ENCODE measurements at places on chromosomes 2 and 18.
A peak's percentile ranks its signal among the peaks of the same experiment; 100 is the strongest.

GRCh38 chr2:133568598-133568997 is 335 bp upstream of the NCKAP5 start:
- DNase-seq: no peak

DNA sequence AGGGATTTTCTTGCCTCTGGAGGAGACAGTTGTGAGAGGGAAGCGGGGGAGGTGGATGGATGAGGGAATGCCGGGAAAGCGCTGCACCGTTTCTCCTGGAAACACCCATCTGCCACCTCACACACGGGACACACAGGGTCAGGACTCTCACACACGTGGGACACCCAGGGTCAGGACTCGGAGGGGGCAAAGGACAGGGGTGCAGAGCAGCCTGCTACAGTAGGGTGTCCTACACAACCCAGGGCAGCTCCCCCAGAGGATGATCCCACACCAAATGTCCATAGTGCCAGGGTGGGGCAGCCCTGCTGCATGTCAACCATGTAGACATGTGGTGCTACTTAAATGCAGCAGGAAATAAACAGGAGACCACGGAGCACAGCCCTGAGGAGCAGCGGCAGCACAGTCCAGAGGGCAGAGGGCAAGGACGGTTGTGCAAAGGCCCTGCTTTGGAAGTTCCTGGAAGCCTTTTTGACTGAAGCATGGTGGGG is 5.1 kb downstream of the RAMP1 start:
- DNase-seq: no peak

- DNase-seq: no peak
These were observed 67.1 kb downstream of the MARCO start for GRCh38 chr2:119009110-119009509.

GRCh38 chr2:24919506-24920097 is 435 bp downstream of the ADCY3 start:
- peak; percentile 76 for DNase-seq

DNA sequence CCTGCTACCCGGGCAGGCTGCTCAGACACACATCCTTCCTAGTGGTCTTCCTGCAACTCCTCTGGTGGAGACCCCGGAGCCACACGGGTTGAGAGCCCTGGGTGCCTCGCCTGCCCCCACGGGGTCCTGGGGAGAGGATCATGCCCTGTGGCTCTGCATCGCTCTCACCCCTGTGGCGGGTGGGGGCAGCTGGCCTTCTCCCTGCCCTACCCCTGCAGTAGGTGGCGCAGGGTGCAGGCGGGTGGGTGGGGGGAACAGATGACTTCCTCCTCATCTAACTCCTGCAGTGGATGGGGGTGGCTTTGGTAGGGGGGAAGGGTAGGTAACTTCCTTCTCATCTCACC is 38.5 kb downstream of the TSHZ1 start:
- no peak for DNase-seq

- no peak for DNase-seq
These were observed 415.6 kb upstream of the SALL3 start for GRCh38 chr18:78564030-78564429.

GRCh38 chr2:169160926-169161481 is 91.6 kb downstream of the DHRS9 start:
- DNase-seq: no peak

- no peak for DNase-seq
These were observed 97.2 kb upstream of the SCN7A start for GRCh38 chr2:166591226-166591625.

DNA sequence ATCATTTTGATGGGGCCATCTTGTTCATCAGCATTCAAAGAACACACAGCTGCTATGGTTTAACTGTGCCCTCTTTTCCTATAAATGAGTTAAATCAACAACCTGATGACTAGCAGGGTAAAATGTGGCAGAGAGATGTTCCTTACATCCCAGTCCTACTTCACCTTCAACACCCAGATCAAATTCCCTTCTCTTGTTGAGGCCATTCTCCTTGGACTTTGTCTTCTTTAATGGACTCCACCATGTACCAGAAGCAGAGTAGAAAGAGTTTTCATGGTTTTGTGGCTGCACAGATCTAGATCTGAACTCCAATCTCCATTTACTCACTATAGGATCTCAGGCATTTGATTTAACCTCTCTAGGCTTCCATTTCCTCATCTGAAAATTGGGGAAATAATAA is 6.4 kb upstream of the UPP2 start:
- no peak for DNase-seq

DNA sequence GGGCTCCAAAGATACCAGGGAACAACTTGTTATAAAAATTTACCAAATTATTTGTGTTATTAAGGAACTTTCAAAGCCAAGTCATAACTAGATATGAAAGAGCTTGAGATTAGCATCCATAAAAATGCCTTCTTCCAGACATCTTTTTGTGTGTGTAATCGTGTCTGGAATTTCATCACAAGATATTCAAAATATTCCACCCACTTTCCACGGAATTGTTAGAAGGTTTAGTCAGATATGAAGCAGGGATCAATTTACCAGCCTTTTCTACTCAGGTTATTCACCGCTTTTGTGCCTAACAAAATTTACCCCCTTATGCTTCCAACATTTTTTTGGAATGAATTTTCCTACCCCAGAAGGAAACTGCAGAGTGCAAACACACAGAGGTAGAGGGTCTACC is 130.2 kb upstream of the ACVR2A start:
- DNase-seq: no peak

- DNase-seq: no peak
These were observed 1232.3 kb upstream of the SLC39A10 start for GRCh38 chr2:194424683-194425209.

DNA sequence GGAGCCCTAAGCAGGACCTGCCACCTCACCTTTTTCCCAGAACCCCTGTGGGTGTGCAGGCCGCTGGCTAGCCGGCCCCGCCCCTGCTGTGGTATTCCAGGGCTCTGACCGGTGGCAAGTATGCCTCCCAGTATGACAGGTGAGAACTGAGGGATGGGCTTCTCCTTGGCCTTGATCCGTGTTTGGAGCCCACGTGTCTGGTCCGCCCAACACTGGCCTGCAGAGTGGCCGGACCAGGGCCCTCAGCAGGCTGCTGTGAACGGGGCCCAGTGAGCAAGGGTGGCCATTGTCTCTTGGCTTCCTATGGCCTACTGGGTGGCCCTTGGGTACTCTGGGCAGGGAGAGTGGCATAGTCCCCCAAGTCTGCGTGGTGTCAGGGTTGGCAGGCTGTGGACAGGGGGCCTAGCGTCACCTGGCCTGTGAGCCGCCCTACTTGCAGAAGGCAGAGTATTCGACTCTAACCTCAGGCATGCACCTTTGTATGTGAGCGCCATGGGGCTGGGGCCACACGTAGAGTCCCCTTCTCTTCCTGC is 1.8 kb downstream of the RNPEPL1 start:
- no peak for DNase-seq

- DNase-seq: no peak
These were observed 597.1 kb upstream of the ACVR2A start for GRCh38 chr2:147247749-147248148.

DNA sequence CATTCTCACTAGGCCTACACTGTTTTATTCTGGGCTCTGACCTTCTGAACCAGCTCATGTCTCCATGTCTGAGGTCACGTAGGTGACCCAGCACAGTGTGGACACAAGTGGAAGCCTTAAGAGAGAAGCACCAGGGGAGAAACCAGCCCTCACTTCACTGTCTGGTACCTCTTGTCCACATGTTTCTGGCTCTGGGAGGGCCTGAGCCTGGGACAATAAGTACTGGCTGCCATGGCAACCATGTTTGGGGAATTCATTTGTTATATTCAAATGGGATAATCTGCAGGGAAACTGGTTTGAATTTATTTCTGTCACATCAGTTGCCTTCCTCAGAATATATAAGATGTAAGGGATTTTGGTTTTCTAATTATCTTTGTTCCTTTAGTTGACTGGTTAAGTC is 23.3 kb downstream of the MYO3B start:
- no peak for DNase-seq

DNA sequence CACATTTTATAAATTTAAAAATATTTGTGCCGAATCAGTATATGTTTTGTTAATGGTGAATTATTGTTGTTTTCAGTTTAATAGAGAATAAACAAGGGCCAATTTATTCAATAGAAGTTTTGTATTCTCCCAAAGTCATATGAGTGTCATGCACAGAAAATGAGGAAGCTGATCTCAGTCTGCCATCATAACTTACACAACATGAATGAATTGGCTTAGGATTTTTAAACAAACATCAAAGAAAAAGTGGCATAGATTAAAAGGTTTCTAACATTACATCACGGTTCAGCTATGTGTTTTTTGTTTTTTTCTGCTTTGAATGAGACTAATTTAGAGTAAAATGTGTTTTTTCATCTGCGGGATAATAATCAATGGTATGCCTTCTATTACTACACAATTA is 123.4 kb upstream of the CTNNA2 start:
- peak; percentile 18 for DNase-seq

GRCh38 chr2:191664823-191665677 is 12.9 kb upstream of the NABP1 start:
- DNase-seq: peak; percentile 87

- no peak for DNase-seq
These were observed 866.1 kb upstream of the ID2 start for GRCh38 chr2:7815726-7816125.

GRCh38 chr2:158973116-158973956 is 4.9 kb downstream of the TANC1 start:
- no peak for DNase-seq

Data from suppressor macrophage treated with lipopolysaccharide for 1 hour (primary cell).